Stimulated activated CD8-positive, alpha-beta memory T cell treated with anti-CD3 and anti-CD28 coated beads, Interleukin-2, amount 100 ng/mL, for 48 hours (primary cell): ENCODE measurements at places on chromosomes 5 and 9.
A peak's percentile ranks its signal among the peaks of the same experiment; 100 is the strongest.

GRCh38 chr9:98790842-98791607 is 5.3 kb downstream of the ANKS6 start:
- DNase-seq = peak; percentile 51

- DNase-seq = no peak
Measured at GRCh38 chr9:134546246-134546731, 95.3 kb upstream of the COL5A1 start.

DNA sequence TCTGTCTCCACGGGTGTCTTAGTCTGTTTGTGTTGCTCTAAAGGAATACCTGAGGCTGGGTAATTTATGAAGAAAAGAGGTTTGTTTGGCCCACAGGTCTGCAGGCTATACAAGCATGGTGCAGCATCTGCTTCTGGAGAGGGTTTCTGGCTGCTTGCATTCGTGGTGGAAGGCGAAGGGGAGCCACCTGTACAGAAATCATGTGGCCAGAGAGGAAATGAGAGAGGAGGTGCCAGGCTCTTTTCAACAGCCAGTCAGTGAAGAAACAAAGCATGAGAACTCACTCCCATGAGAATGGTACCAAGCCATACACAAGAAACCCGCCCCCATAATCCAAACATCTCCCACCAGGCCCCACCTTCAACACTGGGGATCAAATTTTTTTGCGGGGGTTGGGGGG is 53.4 kb downstream of the PFDN1 start:
- DNase-seq = no peak

DNA sequence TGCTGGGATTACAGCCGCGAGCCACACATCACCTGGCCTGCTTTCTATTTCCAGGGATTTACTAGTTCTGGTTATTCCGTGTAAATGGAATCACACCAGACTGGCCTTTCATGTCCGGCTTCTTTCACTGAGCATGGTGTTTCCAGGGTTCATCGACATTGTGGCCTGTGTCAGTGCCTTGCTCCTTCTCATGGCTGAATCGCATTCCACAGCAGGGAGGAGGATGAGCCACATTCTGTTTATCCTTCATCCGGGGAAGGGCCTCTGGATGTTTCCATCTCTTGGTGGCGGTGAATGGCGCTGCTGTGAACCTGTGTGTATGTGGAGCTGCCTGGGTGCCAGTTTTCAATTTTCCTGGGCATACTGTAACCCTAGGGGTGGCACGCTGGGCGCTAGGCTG is 58.7 kb upstream of the RNU6ATAC start:
- DNase-seq = no peak

- DNase-seq = no peak
Measured at GRCh38 chr9:133029994-133030316, 842 bp upstream of the GTF3C5 start.

DNA sequence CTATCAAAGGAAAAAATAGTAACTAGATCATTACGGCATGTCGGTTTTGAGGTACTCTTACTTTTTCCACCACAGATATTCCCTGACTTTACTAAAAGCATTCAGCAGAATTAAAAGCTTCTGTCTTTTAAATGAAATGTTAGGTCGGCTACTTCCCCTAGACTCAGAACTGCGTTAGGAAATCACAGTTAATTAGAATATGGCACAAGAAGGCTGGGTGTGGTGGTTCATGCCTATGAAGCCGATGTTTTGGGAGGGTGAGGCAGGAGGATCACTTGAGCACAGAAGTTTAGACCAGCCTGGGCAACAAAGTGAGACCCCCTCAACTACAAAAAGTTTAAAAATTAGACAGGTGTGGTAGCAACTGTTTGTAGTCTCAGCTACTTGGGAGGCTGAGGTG is 24.4 kb downstream of the CEMIP2 start:
- no peak for DNase-seq

GRCh38 chr9:994005-994404 is 17.6 kb downstream of the DMRT3 start:
- DNase-seq = no peak

GRCh38 chr5:55171471-55171870 is 1.5 kb downstream of the CDC20B start:
- DNase-seq = no peak

DNA sequence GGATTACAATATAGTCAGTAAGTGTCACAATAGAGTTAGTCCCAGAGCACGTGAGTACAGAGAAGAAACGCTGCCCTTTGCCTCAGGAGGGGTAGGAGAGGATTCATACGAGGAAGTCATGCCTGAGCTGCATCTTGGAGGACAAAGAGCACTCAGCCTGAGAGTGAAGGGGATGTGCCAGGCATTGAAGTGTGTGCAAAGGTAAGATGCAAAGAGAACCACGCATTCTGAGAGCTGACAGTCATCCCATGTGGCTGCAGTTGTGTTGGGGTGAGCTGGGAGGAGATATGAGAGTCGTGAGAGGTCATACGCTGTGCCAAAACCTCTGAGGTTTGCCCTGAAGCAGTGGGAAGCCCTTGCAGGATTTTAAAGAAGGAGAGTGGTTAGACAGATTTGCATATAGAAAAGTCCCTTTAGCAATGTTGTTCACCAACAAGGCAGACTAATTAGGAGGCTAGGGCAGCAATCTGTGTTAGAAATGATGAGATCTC is 97.5 kb downstream of the PIP5K1B start:
- no peak for DNase-seq

DNA sequence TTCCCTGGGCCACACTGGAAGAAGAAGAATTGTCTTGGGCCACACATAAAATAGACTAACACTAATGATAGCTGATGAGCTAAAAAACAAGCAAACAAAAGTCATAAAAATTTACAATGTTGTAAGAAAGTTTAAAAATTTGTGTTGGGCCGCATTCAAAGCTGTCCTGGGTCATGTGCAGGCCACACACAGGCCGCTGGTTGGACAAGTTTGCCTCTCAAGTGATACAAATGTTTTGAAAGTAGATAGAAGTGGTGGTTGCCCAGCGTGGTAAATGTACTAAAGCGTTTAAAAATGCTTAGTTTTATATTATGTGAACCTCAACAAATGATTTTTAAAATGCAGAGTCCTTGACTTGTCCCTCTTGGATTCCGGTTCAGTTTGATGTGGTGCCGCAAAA is 94.9 kb upstream of the TBCA start:
- DNase-seq = no peak

DNA sequence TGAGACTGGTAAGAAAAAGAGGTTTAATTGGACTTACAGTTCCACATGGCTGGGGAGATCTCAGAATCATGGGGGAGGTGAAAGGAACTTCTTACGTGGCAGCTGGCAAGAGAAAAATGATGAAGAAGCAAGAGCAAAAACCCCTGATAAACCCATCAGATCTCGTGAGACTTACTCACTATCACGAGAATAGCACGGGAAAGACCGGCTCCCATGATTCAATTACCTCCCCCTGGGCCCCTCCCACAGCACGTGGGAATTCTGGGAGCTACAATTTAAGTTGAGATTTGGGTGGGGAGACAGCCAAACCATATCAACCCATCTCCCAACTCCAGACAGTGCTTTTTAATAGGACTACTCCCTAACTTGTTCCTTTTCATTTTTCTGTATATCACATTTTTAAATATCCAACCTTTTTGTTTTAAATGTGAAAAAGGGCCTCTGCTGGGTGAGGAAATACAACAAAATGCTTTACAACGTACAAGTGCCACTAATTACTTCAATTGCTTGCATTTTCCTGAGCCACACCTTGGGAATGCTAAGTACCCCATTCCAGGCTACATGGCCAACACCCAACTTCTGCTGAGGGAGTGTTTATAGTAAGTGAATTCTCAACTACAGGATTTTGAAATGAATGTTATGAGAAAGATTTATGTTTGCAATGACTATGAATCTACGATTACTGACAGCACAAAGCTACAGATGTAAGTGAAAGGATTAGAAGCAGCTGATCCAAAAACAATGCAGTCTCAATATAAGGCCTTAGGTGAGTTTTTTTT is 294.1 kb upstream of the CD180 start:
- no peak for DNase-seq

DNA sequence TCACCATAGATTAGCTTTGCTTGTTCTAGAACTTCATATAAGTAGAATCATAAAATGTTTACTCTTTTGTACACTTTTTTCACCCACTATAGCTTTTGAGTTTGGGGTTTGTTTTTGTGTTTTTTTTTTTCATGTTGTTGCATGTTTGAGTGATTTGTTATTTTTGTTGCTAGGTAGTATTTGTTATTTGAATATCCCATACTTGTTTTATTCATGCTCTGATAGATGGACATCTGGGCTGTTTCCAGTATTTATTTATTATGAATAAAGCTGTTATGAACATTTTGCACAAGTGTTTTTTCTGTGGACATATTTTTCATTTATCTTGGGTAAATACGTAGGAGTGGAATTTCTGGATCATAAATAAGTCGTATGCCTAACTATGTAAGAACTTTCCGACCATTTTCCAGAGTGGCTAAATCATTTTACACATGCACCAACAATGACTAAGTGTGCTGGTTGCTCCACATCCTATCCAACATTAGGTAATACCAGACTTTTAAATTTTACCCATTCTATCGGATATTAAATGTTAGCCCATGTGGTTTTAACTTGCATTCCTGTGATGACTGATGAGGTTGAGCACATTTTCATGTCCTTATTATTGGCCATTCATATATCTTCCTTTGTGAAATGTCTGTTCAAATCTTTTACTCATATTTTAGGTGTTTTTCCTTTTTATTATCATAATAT is 69.1 kb upstream of the NR4A3 start:
- no peak for DNase-seq

GRCh38 chr5:91379246-91379913 is 3.7 kb downstream of the ARRDC3 start:
- DNase-seq = no peak

DNA sequence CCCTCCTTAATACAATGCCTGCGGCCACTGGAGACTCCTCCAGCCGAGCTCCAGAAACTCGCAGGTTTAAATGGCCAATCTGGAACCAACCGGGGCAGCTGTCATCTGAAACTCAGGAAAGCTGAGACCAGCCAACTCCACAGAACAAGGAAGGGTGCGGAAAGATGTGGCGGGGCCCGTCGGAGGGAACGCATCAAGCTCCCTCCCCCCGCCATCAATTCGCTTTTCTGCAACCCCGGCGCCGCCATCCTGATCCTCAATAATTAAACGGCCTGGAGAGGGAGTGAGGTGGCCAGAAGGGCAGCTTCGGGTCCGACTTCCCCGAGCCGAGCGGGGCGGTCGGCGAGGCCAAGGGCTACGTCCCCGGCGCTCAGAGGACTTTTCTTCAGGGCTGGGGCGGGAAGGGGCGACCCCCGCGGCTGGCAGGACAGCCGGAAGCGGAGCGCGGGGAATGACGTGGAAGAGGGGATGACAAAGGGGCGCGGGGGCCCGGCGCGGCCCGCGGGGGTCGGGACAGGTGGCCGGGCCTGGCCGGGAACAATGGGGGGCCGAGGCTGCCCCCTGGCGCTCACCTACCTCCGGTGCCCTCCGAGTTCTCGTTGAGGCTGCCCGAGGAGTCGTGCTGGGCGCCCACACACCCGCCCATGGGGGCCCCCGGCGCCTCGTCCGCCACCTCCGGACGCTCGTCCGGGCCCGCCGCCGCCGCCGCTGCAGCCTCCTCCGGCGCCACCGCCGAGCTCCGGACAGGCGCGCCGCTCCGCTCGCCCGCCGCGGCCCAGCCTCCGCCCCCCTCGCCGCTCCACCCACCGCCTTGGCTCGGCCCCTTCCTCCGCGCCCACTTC is at the start of gene UBTD2:
TSS of gene UBTD2 (minus strand) at position 745 of the 842 bp plus-strand sequence. CDS start at position 646, 99 bp downstream.
- DNase-seq = peak; percentile 73

GRCh38 chr9:87184956-87185642 is 237.8 kb upstream of the GAS1 start:
- no peak for DNase-seq

- peak; percentile 71 for DNase-seq
Measured at GRCh38 chr9:92716557-92716956, 46.6 kb upstream of the IPPK start.

DNA sequence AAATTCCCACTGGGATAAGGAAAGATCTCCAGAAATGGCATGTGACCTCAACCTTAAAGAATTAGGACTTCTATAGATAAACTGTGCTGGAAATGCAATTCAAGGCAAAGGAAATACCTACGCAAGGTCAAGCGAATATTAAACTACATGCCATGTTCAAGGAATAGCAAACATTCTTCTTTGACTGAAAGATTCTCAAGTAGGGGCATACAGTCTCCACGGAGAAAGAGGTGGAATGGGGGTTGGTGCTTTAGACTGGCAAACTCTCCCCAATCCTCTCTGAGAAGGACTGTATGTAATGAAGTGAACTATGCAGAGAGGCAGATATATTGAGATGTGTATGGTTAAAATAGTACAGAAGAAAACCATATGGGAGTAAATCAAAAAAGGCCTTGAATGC is 6.1 kb downstream of the RICTOR start:
- DNase-seq = no peak

DNA sequence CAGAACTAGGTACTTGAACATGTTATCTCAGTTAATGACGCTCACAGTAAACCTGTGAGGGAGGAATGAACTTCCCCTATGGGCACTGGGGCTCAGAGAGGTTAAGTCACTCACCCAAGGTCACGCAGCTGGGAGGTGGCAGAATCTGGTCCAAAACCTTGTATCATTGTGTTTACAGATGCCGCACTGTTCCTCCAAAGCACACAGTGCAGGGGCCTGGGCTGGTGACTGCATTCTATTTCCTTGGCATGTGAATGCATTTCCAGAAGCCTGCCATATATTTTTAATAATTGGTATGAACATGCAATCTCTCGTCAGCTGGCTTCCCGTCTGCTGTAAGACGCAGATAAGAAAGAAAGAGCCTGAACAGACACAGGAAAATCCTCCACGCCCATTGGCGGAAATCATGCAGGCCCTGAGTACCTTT is 77.0 kb upstream of the TBC1D2 start:
- DNase-seq = no peak

- no peak for DNase-seq
Measured at GRCh38 chr5:1430121-1430795, 15.0 kb downstream of the SLC6A3 start.

- no peak for DNase-seq
Measured at GRCh38 chr5:128494516-128494915, 43.5 kb downstream of the FBN2 start.

DNA sequence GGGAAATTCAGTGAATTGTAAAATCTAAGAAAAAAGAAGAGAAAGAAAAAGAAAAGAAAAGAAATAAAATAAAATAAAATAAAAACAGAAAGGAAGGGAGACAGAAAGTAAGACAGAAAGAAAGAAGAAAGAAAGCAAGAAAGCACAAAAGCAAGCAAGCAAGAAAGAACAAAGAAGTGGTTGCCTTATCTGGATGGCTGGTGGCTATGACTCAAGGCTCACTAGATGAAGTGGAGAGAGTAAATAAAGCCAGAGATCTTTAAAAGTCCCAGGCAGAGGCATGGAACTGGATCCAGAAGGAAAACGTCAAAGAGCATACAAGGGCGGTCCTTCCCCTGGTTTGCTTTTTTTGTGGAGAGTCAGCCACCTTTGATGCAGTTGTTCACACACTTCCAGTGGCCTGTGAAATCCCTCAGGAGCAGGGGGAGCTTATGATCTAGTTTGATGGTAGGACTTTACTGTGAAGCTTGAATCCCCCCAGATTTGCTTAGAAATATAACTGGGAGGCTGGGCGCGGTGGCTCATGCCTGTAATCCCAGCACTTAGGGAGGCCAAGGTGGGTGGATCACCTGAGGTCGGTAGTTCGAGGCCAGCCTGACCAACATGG is 176.7 kb upstream of the HMHB1 start:
- no peak for DNase-seq

- DNase-seq = peak; percentile 1
Measured at GRCh38 chr5:153352685-153353219, 137.7 kb upstream of the GRIA1 start.
